Glomerular endothelial cell (primary cell): ENCODE measurements at places on chromosomes 7 and 10. TPM values are rescaled to one million over a fixed set of nuclear protein-coding genes. Genes with fewer than 3 reads are reported as not detected.

TIMM23 gene
- 77.6 and 94.6 TPM in 2 replicates for total RNA-seq

GPR26 gene
- total RNA-seq = not detected in 2 replicates

CUZD1 gene
- total RNA-seq = 0.35 and 1.4 TPM in 2 replicates

TAC1 gene
- total RNA-seq = not detected in 2 replicates

AGAP6 gene
- 4.8 and 13.2 TPM in 2 replicates for total RNA-seq

CPED1 gene
- 2.0 and 2.3 TPM in 2 replicates for total RNA-seq

ASAH2 gene
- 0.88 and 3.2 TPM in 2 replicates for total RNA-seq

DRGX gene
- not detected in 2 replicates for total RNA-seq

DENND11 gene
- 27.1 and 41.4 TPM in 2 replicates for total RNA-seq

SLC35B4 gene
- total RNA-seq = 12.5 and 23.4 TPM in 2 replicates

TUBAL3 gene
- 0.12 TPM in 1 of 2 replicates, not detected in the other for total RNA-seq
